Substantia nigra (tissue), 51 donors: ENCODE measurements at places on chromosomes 1 and 21.

DNA sequence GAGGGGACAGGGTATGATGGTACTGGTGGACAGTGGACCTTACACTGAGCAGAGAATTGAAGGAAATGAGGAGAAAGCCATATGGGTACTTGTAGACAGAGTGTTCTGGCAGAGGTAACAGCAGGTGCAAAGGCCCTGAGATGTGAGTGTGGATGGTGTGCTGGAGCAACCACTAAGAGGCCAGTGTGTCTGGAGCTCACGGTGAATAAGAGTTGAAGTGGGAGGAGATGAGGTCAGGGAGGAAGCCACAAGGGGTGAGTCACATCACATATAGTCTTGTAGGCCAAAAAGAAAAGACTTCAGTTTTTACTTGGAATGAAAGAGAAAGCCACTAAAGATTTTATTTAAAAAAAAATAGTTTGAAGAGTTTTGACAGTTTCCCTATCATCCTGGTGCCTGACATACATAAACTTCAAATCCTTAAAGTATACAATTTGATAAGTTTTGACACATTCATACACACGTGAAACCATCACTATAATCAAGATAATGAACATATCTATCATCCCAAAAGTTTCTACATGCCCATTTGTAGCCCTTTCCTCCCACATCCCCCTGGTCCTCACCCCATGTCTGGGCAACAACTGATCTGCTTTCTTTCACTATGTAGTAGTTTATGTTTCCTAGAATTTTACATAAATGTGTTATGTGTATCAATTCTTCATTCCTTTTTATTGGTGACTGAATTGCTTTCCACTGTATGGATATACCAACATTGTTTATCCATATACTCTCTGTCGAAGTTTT is 148.4 kb downstream of the GPATCH2 start:
- DNase-seq: no peak

DNA sequence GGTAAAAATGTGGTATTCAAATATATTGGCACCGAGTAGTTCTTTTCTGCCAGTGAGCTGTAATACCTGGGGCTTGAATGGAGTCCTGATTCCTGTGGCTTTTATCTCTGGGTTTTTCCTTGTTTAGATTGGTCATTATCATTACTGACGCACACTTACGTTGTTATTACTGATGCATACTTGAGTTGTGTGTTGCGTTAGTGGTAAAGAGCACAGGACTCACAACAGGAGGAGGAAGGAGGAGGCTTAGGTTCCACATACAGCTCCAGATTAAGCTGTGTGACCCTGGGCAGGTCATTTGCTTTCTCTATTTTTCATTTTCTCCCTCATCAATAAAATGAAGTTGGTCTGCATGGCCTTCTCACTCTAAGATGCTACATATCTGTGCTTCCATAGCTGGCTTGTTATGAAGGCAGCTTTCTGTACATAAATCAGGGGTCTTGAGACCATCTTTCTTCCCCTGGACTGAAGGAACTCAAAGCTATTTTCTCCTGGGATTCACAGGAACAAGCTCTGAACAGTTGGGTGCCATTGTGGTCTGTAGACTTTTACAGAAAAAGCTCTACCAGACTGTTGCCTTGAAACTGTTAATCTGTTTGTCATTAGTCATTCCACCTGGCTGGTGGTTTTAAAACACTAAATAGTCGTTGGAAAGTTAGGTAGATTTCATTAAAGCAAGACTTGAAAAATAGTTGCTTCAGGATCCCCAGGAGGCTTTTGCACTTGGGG is 5.6 kb downstream of the ARID1A start:
- DNase-seq: no peak

DNA sequence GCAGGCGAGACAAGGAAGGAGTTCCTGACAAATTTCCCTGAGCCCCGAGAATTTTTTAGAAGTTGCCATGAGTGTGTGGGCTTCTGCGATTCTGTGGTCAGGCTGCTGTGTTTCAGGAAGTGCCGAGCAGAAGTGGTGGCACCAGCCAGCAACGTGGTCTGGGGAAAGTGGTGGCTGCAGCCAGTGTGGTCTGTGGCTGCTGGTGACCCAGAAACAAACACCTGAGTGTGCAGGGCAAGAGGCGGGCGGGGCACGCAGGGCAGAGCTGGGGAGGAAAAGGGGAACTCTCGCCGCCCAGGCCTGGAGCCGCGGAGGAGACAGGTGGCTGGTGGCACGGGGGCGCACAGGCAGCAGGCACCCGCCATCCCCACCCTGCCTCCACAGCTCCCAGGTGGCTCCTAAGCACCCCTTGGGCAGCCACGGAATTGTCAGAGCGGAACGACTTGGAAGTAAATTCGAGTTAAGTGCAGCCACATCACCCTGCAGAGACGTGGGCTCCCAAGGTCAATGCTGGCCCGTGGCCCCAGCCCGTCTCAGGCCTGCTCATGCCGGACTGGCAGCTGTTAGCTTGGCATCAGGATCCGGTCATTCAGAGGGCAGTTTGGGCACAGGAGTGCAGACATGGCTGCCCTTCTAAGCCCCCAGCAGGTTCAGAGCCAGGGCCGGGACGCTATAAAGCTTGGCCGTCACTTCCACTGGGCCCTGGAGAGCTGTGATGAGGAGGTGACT is 25.1 kb downstream of the PRDM16 start:
- DNase-seq: no peak

GRCh38 chr1:32357614-32358013 is 4.7 kb downstream of the FAM229A start:
- DNase-seq: no peak

- no peak for DNase-seq
These were observed 149.0 kb downstream of the TGFBR3 start for GRCh38 chr1:91736715-91737615.

GRCh38 chr1:34779962-34780361 is 1.1 kb upstream of the GJB3 start:
- DNase-seq: no peak

DNA sequence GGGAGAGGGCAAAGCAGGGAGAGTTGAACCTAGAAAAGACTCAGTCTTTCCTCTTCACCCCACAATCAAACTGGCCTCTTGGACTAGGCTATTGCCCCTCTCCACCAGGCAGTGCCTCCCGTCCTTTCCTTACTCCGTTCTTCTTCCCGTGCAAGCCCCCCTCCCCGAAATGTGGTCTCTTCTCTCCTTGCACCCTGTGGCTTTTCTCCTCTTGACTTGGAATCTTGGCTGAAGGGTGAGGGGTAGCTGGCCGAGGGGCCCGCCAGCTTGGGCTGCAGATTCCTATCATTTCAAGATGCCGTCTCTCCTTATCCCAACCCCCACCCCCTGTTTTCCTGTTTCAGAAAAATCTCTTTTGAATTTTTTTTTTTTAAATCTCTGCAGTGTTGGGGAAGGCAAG is 1.6 kb downstream of the WNT2B start:
- DNase-seq: no peak

- no peak for DNase-seq
These were observed 448.6 kb downstream of the SMYD3 start for GRCh38 chr1:246058466-246058865.

- no peak for DNase-seq
These were observed 497.4 kb downstream of the DISC1 start for GRCh38 chr1:232123775-232124659.

DNA sequence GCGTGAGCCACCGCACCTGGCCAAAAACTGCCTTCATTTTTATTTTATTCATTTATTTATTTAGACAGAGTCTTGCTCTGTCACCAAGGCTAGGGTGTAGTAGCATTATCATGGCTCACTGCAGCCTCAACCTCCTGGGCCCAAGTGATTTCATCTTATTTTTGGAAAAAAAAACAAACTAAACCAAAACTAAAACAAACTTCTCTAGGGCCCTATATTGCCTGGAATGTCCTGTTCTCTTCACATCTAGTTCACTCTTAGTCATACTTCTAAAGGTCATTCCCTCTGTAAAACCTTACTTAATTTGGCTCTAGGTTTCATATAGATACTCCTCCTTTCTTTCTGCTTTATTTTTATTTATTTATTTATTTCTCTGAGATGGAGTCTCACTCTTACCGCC is 15.6 kb downstream of the RPS27 start:
- DNase-seq: no peak

GRCh38 chr1:51535006-51535592 is 16.0 kb upstream of the EPS15 start:
- DNase-seq: peak; percentile 26

DNA sequence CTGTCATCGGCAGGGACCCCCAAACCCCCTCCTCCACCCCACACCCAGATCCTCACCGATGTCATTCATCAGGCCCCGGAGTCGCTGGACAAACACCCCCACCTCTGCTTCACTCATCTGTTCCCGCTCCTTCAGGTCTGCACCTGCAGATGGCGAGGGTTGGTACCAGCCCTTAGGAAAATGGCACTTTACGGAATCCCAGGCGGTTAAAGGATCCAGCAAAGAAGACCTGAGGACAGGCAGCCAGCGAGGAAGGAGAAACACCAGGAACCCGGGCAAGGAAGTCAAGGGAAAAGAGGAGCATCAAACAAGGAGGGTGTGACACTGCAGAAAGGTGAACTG is 13.8 kb downstream of the ECHDC2 start:
- DNase-seq: no peak

- DNase-seq: no peak
These were observed 195.2 kb upstream of the JUN start for GRCh38 chr1:58979086-58979485.

- DNase-seq: no peak
These were observed 121.4 kb downstream of the ATG4C start for GRCh38 chr1:62905309-62905708.

- no peak for DNase-seq
These were observed 197.0 kb upstream of the UBE2U start for GRCh38 chr1:64006276-64007051.

GRCh38 chr1:110668549-110668948 is 6.2 kb downstream of the KCNA3 start:
- DNase-seq: no peak

- no peak for DNase-seq
These were observed 25.0 kb upstream of the CHRM3 start for GRCh38 chr1:239361403-239361802.

GRCh38 chr1:174258148-174258550 is 98.8 kb downstream of the RABGAP1L start:
- DNase-seq: no peak

GRCh38 chr1:20194224-20194623 is 7.9 kb upstream of the PLA2G2C start:
- DNase-seq: no peak

DNA sequence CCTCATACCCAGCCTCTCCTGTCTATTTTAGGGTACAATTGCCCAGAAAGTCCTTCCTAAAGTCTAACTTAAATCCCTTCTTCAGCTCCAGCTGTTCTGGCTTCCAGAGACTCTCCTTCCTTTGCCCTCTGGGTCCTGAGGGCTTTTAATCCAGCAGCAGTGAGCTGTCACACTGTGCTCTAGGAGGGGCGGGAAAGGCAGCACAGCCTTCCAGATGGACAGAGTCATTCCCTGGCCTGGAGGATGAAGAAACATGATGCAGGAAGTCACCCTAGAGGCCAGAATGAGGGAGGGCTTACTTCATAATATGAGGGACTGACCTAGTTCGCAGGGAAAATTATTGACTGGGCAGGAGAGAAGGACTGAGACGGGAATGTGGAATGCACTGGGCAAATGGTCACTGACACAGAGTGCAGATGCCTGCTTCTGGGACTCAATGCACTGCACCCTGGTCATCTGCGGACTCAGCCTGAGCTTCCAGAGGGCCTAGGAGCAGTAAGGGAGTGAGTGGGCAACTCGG is 1.3 kb downstream of the SH2D2A start:
- no peak for DNase-seq

GRCh38 chr1:30758785-30759380 is 1.3 kb upstream of the LAPTM5 start:
- no peak for DNase-seq

- DNase-seq: no peak
These were observed 613.0 kb downstream of the NPHP4 start for GRCh38 chr1:5379176-5379759.

DNA sequence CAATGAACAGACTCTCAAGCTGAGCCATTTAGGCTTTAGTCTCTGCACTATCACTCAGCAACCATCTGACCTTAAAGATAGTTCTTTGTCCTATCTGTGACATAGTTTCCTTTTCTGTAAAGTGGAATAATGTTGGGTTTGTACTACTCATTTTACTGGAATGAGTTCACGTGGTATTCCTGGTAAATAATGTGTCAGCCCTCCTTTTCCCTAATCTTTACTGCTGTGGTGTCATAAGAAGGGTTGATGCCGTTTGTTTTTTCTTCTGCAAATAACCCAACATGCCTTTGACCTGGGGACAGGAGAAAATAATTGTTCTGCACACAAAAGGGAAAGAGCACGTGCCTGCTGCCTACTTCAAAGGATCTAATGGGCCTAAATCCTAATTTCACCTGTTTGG is 297.8 kb downstream of the BRINP3 start:
- DNase-seq: no peak

GRCh38 chr21:45537746-45538291 is 4.4 kb downstream of the SLC19A1 start:
- DNase-seq: no peak

GRCh38 chr1:45171575-45171974 is 34.8 kb downstream of the ZSWIM5 start:
- DNase-seq: no peak

GRCh38 chr1:95876276-95876675 is 642.3 kb downstream of the RWDD3 start:
- DNase-seq: no peak

- DNase-seq: no peak
These were observed 51.7 kb downstream of the GADD45A start for GRCh38 chr1:67736750-67737149.

GRCh38 chr1:70093250-70093975 is 112.0 kb downstream of the LRRC40 start:
- no peak for DNase-seq

- no peak for DNase-seq
These were observed 255.2 kb downstream of the COL11A1 start for GRCh38 chr1:102853136-102853535.

DNA sequence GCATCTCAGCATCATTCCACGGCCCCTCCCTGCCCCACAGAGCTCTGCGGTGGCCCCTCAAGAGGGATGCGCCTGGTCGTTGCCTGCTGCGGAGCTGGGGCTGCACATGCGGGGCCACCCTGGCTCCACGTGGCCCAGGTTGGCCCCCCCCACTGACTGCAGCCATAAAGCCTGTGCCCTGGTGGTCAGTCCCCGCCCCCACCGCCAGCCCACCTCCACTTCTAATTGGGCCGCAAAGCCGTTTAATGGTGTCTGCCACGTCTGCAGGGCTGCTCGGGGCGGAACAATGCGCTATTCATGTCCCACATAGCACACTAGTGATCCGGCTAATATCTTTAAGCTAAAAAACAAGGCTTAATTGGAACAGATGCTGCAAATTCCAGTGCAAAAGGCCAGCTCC is 33.5 kb upstream of the ACTRT2 start:
- DNase-seq: no peak

DNA sequence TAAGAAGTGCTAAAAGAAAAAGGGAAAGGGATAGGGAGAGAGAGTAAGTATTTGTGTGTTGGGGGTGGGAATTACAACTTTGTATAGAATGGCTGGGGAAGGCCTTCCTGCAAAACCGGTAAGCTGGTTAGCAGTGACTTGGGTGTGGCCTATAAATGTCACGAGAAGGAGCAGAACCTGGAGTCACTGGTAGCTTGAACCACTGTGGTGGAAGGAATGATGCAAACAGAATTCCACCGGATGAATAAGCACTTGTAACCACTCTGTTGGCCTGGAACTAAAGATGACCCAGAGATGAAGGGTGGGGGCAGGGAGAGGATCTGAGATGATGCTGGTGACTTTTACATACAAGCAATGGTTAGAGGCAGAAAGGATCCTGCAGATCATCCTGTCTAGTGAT is 8.9 kb downstream of the XKR8 start:
- DNase-seq: no peak

GRCh38 chr1:204782118-204782700 is 88.5 kb upstream of the NFASC start:
- no peak for DNase-seq
